ENCODE measurements at places on chromosomes 5 and 9. TPM values are rescaled to one million over a fixed set of nuclear protein-coding genes. Genes with fewer than 3 reads are reported as not detected.
A peak's percentile ranks its signal among the peaks of the same experiment; 100 is the strongest.

- DNase-seq, result peak; percentile 33
- peaks cover 2% of the 10 kb centered on the region for H3K4me1 ChIP-seq
- H3K4me3 ChIP-seq, result peak overlapping the region; percentile 81
- no peaks in the 10 kb centered on the region for H3K27me3 ChIP-seq
- no peak overlapping the region for H3K27ac ChIP-seq
- no peaks in the 10 kb centered on the region for H3K36me3 ChIP-seq
Observed at GRCh38 chr5:171355302-171355724, 32.3 kb upstream of the NPM1 start.

DNA sequence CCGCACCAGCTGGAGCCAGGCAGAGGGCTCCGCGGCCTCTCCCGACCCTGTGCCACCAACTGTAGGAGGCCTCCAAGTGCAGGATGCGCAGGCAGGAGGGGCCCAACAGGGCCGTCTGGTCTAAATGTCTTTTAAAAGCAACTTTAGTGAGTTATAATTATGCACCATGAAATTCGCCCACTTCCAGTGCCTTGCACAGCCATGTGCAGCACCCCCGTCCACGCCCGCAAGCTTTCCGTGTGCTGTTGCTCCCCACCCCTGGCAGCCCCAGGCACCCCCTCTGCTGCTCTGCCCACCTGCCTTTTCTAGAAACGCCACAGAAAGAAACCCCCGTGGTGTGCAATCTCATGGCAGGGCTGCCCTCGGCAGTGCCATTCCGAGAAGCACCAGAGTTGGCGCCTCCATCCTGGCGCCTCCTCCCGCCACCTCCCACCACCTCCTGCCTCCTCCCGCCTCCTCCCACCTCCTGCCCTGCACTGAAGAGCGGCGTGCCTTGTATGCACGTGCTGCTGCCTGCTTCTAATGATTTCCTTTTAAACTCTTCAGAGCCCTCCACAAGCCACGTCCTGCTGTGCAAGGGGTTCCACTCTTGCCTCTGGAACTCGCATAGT is 7.5 kb upstream of the SLC6A18 start:
- no peak for DNase-seq
- H3K27me3 ChIP-seq, result no peaks in the 10 kb centered on the region

DNA sequence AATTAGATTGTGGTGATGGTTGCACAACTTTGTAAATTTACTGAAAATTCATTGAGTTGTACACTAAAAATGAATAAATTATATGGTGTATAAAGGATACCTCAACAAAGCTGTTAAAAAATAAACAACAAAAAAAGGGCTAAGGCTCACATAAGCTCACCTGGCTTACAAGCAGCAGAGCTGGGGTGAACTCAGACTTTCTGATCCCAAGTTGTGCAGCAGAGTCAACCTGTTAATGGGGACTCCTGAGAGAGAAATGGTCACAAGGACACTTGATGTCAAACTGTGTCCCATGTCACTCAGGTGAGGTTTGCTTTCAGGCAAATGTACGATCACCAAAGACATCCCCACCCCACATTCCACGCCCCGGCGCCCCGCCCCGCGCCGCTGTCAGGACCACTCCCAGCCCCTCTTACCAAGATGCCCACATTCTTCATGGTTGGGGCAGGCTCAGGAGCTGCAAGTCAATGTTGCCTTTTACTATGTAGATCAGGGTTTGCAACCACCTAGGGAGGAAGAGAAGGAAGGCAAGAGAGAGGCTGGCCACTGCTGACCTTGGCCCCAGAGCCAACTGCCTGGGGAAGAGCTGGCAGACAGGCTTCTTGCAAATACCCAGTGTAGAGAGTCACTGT is 22.4 kb upstream of the SLC36A1 start:
- H3K4me3 ChIP-seq, result no peak overlapping the region
- no peak for DNase-seq
- H3K27ac ChIP-seq, result no peak overlapping the region

DNA sequence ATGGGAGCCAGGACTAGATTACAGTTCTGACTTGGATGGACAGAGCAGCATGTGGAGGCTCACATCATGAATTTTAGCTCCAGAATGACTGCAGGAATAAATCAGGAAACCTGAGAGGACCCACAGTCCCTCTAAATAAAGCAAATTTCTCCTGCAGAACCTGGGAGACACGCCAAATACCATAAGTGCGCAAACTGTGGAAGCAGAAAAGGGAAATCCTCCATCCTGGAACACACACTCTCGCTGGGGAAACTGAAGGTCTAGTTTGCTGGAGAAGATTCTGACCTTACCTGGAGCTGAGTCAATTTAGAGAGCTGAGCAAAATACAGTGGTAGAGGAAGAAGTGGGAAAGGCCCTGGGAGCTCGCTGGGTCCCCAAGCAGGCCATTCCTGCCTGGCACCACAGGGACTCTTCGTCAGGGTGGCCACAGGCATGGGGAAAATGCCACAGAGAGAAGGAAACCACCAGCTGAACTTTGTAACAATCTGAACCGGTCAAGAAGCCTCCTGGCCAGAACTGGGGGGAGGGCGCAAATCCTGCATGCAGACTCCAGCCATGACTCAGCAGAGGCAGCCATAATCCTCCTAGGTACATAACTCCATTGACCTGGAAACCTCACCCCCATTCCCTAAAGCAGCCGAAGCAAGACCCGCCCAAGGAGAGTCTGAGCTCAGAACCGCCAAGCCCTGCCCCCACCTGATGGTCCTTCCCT is 390.9 kb downstream of the LRRC70 start:
- no peaks in the 10 kb centered on the region for H3K4me1 ChIP-seq
- no peaks in the 10 kb centered on the region for H3K27me3 ChIP-seq
- H3K27ac ChIP-seq, result no peak overlapping the region
- H3K4me3 ChIP-seq, result no peak overlapping the region
- DNase-seq, result no peak

DNA sequence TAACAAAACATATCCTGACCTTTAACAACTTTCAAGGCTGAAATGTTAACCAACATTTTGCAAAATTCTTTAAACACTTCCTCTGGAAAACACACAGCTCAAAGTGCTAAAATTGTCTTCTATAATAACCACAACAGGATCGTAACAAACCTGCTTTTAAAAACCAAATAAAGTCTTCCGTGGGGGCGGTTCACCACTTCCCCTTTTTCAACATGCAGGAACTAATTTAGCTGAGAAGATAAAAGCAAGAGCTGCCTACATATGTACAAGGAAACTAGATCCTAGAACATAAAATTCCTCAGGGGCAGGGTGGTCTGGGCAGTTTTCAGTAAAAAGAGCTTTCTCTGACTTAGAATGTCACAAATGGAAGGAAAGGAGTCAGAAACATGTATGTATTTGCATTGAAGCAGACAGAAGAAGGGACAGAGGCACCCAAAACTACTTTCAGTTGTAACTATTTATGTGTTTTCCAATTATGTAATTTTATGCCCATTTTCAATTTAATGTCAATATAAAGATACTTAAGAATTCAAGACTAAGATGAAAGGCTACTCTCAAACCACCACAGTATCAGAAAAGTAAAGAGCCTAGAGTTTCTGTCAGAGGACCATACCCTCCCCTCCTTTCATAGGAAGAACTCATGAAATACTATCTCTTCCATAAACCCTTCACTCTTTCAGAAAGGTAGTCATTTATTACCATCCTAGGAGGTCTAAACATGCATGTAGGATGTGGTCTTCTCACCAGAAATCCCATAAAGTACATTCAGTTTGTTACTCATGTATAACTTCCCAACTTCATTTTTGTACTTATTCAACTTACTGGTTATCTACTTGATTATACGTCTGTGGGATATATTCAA is 185.9 kb upstream of the RASA1 start:
- peaks cover 22% of the 10 kb centered on the region for H3K4me1 ChIP-seq
- DNase-seq, result peak; percentile 35
- H3K4me3 ChIP-seq, result peak overlapping the region; percentile 65
- no peaks in the 10 kb centered on the region for H3K27me3 ChIP-seq

- H3K4me1 ChIP-seq, result no peaks in the 10 kb centered on the region
- no peaks in the 10 kb centered on the region for H3K27me3 ChIP-seq
- no peak overlapping the region for H3K27ac ChIP-seq
- no peak for DNase-seq
- no peaks in the 10 kb centered on the region for H3K36me3 ChIP-seq
Observed at GRCh38 chr9:79480639-79481038, 91.1 kb upstream of the TLE4 start.

DNA sequence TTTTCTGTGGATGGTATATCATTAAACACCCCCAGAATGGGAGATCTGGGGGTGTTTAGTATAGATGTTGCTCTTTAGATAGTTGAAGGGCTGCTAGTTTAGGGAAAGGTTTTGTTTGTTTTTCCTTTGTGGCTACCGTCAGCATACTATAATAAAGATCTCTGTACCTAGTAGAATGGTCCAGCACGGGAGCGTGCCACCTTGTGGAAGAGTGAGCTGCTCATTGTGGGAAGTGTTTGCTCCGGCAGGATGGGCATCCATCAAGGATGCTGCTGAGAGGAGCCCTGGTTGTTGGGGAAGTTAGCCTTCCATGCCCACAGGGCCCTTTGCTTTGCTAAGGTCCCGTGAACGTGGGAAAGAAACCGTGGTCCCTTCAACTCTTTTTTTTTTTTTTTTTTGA is 113.1 kb downstream of the LIFR start:
- H3K27ac ChIP-seq, result no peak overlapping the region
- H3K27me3 ChIP-seq, result peaks cover 9% of the 10 kb centered on the region
- H3K4me1 ChIP-seq, result no peaks in the 10 kb centered on the region
- DNase-seq, result no peak

Gene TSSK1B
- polyA plus RNA-seq, result not detected

Gene SLIT3
- polyA plus RNA-seq, result not detected

Gene PCDHB16
- polyA plus RNA-seq, result not detected
